ENCODE measurements at places on chromosomes 16 and 17.

GRCh38 chr17:59527325-59527917, 38.0 kb upstream of the DHX40 start:
- DNase-seq: no peak

DNA sequence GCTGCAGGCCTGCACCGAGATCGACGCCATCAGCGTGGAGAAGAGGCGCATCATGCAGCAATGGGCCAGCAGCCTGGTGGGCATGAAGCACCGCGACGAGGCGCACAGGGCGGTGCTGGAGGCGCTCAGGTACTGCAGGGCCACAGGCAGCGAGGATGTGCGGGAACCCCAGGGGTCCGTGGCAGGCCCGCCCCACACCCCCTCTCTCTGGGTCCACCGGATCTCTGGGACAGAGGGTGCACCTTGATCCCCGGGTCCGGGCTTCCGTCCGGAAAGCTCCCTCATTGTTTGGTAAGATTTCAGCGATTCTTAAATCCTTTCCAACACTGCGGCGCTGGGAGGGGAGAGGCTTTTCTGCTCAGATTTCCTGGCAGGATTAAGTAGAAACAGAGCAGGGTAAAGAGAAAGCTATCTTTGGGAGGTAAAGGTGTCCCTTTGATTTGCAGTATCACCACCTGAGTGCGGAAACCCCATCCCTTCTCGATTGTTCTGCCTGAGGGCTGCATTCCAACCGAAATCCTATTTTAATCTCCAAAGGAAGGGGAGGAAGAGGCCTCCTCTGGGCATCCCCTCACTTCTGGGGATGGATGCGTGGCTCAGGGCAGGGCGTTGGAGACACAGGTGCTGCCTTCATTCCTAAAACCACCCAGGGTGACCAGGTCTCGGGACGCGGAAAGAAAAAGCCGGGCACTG, 29.2 kb downstream of the CCDC40 start:
- DNase-seq: no peak

DNA sequence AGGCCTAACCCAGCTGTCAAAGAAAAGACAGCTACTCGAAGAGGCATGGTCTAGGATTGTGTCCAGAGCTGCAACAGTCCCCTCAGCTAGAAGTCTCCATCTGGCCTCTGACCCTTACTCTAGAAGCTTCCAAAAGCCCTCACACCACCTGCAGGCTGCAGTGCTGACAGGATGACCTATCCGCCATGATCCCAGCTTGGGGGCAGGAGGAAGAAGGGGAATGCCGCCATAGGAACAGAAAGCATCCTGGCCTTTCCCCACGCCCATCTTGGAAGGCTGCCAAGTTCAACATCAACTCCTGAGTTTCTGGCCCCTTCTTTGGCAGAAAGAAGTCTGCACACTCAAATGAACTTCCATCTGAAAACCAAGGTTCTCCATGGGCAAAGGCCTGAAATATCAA, 3.1 kb upstream of the KRT36 start:
- DNase-seq: peak; percentile 17

DNA sequence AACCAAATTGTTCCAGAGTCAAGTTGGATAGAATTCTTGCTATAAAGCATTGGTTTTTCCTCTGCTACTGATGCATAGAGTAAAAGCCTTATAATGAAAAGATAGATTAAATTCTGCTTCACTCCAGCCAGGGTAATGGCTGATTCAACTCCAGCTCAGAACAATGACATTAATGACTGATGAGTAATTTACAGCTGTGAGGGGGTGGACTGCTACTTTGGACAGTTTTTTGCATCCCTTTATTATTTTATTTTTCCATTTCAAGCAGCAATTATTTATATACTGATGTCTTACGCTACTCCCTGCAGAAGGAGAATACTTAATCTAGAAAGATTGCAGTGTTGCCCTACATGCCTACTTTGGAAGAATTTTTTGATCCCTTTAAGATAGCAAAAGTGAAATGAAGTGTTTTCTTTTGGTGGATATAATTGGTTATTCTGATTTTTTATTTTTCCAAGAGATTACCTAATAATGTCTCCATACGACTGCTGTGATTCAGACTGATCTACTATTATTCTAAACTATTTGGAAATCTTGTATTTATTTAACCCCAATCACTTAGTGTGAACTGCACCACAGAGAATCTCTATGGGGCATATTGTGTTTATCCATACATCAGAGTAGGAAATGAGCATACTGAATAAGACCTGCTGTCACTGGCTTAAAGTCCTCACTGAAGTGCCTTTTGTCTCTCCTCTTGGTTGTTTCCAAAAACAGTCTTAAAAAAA, 149.5 kb downstream of the TRIM37 start:
- DNase-seq: no peak

DNA sequence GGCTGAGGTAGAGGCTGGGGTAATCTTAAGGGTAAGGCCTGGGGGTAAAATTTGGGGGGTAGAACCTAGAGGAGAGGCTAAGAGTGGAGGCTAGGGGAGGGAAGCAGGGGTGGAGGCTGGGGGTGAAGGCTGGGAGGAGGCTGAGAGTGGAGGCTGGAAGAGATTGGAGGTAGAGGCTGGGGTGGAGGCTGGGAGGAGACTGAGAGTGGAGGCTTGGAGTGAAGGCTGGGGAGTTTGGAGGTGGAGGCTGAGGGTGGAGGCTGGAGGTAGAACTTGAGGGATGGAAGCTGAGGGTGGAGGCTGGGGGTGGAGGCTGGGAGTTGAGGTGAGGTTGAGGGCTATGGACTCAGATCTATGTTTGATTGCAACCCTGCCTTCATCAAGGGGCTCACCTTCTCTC, 333.6 kb downstream of the C16orf95 start:
- DNase-seq: no peak

GRCh38 chr16:64351121-64351520, 770.7 kb downstream of the CDH11 start:
- no peak for DNase-seq

GRCh38 chr17:50697062-50697461, 10.7 kb downstream of the ANKRD40 start:
- no peak for DNase-seq

- no peak for DNase-seq
Measured at GRCh38 chr16:27236635-27237218, 31.8 kb downstream of the NSMCE1 start.

DNA sequence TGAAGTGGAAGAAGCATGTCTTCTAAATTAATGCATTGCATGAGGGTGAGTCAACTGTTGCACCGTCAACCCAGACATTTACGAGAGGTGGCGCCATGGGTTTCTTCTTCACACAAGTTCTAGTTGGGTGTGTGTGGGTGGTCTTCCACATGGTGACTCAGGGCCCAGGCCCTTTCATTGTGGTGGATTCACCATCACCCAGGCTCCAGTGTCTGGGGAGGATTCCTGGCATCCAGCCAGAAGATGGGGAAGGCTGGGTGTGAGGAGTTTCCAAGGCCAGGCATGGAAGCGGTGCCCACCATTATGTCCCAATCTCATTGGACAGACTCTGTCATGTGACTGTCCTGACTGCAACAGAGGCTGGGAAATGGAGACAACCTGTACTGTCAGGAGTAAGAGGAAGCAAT, 21.4 kb upstream of the JPH3 start:
- no peak for DNase-seq

DNA sequence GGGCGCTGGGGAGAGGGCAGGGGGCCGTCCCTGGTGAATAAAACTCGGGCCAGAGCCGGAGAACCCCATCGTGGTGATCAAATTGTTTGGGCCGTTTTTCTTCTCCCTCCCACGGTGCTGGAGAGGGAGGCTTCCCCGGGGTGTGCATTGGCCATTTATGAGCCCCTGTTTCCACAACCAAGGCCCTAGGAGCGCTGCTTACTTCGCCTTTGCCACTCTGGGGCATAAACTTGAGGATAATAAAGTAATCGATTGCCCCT, 544 bp downstream of the CCP110 start:
- no peak for DNase-seq

- DNase-seq: no peak
Measured at GRCh38 chr16:48680881-48681280, 70.9 kb upstream of the N4BP1 start.

DNA sequence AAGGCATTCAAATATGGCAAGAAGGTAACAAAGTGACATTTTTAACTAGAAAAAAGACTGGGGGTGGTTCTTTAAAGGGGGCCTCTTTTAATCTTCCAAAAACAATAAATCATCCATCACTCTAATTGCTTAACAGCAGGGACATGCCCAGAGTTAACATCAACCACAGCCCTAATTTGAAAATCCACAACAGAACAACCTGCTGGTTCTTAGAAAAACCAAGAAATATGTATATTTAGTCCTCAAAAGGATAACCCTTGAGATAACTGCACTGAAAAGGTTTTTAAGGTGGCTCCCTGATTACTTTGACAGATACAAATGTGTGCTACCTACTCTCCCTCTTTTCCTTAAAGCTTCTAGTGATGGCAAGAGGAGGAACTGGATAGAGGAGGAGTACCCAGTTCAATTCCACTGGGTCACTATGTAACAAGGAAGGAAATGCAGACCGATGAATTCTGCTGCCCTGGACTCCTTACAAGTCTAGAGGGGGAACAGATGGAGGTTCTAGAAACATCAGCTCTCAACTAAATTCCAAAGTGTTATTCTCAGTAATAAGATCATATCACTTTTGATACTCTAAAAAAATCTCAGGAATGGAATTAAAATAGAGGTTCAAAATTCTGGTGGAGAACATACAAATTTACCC, 54.3 kb downstream of the N4BP1 start:
- no peak for DNase-seq

- DNase-seq: no peak
Measured at GRCh38 chr17:292016-292415, 60.6 kb downstream of the RPH3AL start.

DNA sequence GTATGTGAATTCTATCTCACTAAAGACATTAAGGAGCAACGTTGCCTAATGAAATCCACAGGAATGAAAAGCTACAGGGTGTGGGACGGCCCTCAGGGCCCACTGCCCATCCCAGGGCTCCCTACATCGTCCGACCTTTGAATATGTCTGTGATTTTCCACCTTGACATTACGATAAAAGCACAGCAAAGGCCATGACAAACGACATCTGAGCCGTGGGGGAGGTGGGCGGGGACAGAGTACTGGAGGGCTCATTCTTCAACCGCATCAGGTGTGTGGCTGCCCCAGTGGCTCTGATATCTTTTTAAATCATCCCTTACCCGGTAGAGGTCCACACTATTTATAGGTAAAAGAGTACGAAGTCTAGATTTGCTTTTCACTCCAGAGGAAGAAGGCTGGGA, 35.1 kb downstream of the LMF1 start:
- DNase-seq: no peak
